ENCODE measurements at places on chromosomes 5 and 9.

DNA sequence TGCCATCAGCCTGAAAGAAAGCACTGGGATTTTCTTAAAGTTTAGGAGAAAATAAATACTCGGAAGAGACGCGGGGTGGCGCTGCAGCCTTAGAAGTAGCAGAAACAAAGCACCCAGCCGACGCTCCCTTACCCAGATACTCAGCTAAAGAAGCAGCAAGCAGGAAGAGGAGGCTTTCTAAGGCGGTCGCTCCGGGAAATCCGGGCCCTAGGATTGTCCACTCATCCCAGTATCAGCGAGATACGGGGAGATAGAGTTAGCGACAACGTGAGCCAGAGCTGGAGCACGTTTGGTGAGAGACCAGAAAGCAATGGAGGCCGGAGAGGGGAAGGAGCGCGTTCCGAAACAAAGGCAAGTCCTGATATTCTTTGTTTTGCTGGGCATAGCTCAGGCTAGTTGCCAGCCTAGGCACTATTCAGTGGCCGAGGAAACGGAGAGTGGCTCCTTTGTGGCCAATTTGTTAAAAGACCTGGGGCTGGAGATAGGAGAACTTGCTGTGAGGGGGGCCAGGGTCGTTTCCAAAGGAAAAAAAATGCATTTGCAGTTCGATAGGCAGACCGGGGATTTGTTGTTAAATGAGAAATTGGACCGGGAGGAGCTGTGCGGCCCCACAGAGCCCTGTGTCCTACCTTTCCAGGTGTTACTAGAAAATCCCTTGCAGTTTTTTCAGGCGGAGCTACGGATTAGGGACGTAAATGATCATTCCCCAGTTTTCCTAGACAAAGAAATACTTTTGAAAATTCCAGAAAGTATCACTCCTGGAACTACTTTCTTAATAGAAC lies at the start of gene PCDHB2:
Gene PCDHB2, plus strand, starts transcription at position 135 of the 782 bp plus-strand sequence. Its CDS starts 176 bp downstream, at position 311.
- DNase-seq, result no peak

DNA sequence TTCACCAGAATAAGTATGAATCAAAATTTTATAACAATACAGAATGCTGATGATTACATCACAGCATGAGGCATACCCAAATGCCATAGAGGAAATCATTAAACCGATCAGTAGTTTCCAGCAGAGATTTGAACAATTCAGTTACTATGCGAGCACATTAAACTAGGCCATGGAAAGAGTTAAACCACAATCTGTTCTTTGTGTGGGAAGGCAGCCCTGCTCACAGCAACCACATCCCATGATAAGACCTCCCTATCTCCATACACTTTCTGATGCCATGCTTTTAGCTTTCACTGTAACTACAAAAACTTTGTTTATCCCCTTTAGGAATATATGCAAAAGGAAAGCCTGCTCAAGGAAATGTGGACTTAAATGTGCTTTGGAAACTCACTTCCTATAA lies 4.5 kb downstream of the NFIB start:
- DNase-seq, result no peak

- peak; percentile 24 for DNase-seq
Observed at GRCh38 chr5:15620501-15620900, 120.5 kb downstream of the FBXL7 start.

GRCh38 chr9:125472926-125473701 lies 211.5 kb downstream of the GAPVD1 start:
- DNase-seq, result peak; percentile 66

DNA sequence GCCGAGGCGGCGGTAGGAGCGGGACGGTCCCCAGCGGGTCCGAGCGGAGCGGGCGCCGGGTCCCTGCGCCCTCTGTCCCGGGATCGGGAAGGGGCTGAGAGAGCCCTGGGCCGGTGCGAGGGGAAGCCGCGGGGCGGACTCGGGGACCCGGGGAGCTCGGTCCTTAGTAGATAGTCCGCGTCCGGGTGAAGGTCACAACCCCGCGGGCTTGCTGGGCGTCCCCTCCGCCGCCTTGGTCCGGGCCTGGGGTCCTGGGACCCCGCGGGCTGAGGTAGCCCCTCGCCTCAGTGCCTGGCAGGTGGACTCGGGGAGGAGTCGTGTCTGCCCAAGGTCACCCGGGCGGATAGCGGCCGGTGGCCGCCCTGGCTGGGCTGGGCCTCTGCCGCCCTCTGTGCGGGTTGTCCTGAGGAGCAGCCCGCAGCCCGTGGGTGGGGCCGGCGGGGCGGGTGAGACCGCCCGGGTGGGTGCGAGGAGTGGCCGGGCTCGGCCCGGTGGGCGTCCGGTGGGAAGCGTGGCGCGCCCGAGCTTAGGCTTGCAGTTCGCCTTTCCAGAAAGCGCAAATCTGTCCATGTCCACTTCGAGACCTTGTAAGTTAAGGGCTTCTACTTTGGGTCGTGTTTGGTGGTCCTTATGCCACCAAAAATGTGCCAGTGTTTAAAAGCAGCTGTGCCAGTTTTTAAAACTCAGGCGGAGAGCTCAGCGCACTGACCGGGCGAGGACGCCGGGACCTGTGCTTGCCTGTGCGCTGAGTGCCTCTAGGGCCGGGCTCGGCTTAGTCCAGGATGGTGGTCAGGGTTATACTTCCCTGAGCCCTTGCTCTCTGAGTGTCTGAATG lies 554 bp downstream of the SDHA start:
- DNase-seq, result no peak

- no peak for DNase-seq
Observed at GRCh38 chr9:17088566-17088965, 46.3 kb upstream of the CNTLN start.

- DNase-seq, result peak; percentile 59
Observed at GRCh38 chr5:149632311-149633251, 51.3 kb downstream of the ARHGEF37 start.

DNA sequence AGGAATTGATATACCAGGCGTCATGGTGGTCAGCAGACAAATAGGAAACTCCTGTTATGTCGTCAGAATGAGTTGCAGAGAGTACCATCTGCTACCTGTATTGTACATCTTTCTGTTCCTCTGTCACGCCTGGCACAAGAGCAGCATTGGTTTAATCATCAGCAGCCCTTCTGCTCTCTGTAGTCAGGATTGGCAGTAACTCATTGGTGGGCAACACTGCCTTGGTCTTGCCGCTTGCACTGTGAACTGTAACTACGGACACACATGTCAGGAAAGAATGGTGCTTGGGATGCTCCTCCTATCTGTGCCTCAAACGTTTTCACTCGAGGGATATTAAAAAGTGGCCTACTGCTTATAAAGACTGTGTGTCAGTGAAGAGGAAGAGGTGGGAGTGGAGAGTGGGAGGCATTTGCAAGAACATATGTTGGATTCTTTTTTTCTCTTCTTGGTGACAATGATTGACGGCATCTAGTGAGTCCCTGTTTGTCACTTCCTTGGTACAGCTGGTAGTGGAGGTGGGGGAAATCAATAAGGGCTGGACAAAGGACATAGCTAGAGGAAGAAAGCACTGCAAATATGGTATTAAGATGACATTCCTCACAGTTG lies 76.6 kb downstream of the F2RL2 start:
- no peak for DNase-seq

- DNase-seq, result peak; percentile 25
Observed at GRCh38 chr5:42756606-42757601, at the start of gene CCDC152. Gene CCDC152 (plus strand): TSS chr5:42756818. CDS start chr5:42759122, 2,304 bp downstream.

- no peak for DNase-seq
Observed at GRCh38 chr5:168807287-168807686, 228.1 kb upstream of the PANK3 start.

DNA sequence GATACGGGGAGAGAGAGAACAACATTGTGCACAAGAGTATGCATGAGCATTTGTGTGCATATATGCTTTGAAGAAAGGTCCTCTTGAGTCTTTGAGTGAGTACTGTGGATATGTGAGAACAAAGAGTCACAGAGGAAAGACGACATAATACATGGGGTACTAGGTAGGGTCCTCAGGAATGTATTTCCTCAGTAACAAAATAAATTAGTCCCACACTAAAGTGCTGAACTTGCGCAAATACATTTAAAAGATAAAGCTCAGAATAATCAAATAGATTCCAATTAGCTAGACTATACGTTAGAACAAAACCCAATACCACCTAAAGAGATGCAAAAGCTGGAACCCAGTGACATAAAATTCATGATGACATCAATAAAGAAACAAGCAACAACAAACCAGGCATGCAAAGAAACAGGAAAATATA lies 70.8 kb downstream of the RAPGEF6 start:
- DNase-seq, result no peak

DNA sequence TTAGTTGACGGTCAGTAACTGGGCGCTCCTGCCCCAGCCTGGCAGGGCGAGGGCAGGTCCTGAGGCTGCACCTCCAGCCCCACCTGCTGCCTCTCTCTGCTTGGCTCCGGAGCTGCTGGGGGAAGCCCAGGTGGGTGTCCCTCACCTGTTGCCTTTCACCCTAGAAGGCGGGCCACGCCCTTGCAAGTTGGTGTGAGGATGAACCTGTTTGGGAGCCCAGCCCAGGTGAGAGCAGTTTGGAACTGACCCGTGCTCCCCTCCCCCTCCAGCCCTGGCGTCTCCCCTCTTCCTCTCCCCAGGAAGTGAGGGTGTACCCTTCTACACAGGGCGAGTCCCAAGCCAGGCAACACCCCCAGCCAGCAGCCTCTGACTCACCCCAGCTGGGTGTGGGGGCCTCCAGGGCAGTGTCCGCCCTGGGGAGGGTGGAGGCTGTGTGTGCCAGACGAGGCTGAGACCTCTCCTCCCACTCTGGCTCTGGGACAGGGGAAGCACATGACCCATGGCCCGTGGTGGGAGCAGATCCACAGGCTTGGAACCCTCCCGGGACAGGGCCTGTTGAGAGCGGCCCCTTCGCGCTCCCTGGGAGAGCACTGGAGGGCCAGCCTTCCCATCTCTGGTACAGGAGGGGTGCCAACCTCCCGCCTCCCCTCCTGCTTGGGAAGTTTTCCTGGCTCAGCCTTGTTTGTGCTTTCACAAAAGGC lies 10.4 kb downstream of the LRRC8A start:
- peak; percentile 67 for DNase-seq

DNA sequence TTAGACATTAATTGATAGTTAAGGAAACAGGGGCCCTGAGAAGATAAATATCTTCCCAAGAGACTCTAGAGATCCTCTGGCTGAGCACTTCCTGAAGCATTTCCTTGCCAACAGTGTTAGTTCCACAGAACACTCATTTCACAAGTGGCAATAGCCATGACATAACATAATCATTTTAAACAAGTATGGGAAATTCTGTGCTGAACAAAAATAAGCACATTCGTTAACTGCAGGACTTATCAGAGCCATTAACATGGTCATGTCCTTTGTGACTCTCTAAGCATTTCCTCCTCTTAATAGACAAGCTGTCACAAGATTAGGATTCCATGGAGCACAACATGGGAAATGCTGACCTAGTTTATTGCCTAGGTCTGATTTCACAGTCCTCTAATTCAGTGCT lies 184.9 kb downstream of the SNX18 start:
- DNase-seq, result no peak

DNA sequence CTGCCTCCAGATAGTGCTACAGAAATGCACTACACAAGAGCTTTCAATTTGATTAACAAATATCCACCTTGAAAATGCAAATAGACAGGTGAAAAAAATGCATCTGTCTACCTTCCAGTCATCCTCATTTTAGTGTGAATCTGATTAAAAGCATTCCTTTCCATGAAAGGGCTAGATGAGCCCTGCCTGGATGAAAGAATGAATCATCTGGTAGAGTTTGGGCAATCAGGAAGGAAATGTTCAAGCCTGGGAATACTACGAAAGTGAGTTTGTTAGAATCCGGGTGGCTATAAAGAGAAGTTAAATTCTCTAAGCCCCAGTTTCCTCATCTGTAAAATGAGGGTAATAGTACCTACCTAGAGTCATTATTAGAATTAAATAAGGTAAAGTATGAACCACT lies 142.6 kb downstream of the FAM114A2 start:
- DNase-seq, result no peak

DNA sequence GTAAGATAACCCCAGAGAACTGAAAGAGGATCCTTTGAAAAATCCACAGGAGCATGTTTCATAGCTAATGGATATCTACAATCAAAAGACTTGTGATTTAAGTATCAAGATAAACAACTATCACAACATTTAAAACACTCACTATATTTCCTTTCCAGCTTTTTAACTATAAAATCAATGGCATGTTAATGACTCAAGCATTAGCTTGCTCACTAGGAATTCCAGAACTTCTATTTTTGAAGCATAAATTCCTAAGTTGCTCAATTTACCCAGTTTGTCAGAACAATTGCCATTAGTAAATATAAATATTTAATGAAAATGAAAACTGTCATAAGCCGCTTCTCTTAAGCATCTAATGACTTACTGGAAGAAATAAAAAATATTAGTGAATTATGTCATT lies 355.3 kb downstream of the PRELID2 start:
- no peak for DNase-seq

GRCh38 chr5:88741964-88742363 lies 141.0 kb downstream of the MEF2C start:
- no peak for DNase-seq

- no peak for DNase-seq
Observed at GRCh38 chr5:107387526-107388140, 283.1 kb downstream of the EFNA5 start.

GRCh38 chr5:156942064-156942463 lies 21.0 kb downstream of the TIMD4 start:
- DNase-seq, result no peak

GRCh38 chr9:109311731-109312130 lies 9.1 kb downstream of the EPB41L4B start:
- no peak for DNase-seq

- no peak for DNase-seq
Observed at GRCh38 chr5:150512368-150512747, 4.4 kb downstream of the NDST1 start.

DNA sequence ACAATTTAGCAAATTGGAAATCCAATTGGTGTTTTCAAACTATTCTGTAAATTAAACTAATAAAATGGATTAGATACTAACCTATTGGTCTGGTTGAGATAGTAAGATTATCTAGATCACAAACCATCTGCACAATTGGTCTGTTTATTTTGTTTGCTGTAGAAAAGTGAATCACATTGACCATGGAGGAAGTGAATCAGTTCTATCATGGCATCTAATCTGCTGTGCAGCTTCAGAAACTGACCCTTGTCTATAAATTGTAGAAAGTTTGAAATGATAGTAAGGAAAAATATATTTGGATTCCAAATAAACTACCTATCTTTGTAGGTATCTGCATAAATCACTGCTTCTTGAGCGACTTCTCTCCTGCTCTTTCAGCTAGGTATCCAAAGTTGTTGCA lies 1865.4 kb downstream of the MAT2B start:
- DNase-seq, result peak; percentile 7

DNA sequence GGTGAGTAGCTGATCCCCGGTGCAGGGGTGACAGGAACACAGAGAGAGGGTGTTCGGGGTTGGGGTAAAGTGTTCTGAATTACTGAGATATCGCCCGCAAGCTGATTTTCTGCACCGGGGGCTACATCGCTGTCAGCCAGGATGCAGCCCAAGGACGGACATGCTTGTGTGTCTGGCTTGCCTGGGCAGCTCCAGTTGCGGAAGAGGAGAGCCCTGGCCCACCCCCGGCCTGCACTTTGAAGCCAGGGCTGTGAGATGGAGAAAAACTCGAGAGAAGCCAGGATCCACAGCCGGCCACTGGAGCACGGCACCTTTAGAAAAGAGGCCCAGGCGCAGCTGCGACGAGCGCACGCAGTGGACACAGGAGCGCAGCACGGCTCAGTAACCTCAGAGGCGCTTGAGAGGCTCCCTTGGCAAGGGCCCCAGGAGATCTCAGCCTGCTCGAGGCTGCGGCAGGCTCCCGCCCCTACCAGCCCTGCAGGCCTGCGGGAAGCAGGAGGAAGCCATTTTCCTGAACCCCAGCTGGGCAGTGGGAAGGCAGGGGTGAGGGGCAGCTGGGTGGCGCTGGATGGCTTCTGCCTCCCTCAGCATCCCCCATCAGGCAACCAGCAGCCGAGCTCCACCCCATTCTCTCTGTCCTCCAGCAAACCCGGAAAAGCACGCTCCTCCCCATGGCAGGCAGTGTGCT lies 59.2 kb downstream of the C9orf50 start:
- DNase-seq, result no peak

GRCh38 chr9:114288193-114289091 lies 34.5 kb upstream of the ORM1 start:
- DNase-seq, result peak; percentile 45

All from HTR-8/SVneo (cell line).